Activated T-helper 1 cell treated with anti-CD3 and anti-CD28 coated beads, Interleukin-12 subunit alpha, Interleukin-12 subunit beta, Interleukin-2, Interleukin-4 antibody, amounts not matched to agents 30 ng/mL and 10 ng/mL and 1 ng/mL, durations not matched to agents 14 hours and 24 hours and 36 hours (primary cell): ENCODE measurements at places on chromosomes 12 and 14. TPM values are rescaled to one million over a fixed set of nuclear protein-coding genes. Genes with fewer than 3 reads are reported as not detected.

The KCNMB4 gene
- 0.17 and 0.80 TPM in 2 replicates for total RNA-seq

The KRT72 gene
- not detected in 2 replicates for total RNA-seq

The CCDC197 gene
- 0.13 TPM in 1 of 2 replicates, not detected in the other for total RNA-seq

The CPM gene
- total RNA-seq, result 55.0 and 61.5 TPM in 2 replicates

The STXBP6 gene
- not detected in 2 replicates for total RNA-seq

The HSPB8 gene
- total RNA-seq, result not detected in 2 replicates

DNA sequence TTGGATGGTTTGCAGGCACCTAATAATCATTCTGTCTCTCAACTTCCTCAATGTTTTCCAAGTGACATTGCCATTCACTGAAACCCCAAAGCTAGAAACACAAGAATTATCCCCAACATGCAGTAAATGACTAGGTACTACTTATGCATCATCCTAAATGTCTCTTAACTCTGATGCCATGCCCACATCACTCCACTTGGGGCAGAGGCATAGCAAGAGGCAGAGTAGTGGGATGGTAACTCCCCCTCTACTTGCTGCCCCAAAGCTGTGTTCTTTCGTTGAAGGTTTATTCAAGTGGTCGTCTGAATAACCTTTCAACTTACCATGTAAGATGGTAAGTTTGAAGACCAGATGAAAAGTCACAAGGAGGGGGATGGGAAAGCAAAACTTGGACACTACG, 77.9 kb upstream of the SOX5 start:
- H3K4me1 ChIP-seq, result no peaks in the 10 kb centered on the region
- DNase-seq, result no peak
- H3K36me3 ChIP-seq, result no peaks in the 10 kb centered on the region
- no peaks in the 10 kb centered on the region for H3K27me3 ChIP-seq
- H3K4me3 ChIP-seq, result no peak overlapping the region

DNA sequence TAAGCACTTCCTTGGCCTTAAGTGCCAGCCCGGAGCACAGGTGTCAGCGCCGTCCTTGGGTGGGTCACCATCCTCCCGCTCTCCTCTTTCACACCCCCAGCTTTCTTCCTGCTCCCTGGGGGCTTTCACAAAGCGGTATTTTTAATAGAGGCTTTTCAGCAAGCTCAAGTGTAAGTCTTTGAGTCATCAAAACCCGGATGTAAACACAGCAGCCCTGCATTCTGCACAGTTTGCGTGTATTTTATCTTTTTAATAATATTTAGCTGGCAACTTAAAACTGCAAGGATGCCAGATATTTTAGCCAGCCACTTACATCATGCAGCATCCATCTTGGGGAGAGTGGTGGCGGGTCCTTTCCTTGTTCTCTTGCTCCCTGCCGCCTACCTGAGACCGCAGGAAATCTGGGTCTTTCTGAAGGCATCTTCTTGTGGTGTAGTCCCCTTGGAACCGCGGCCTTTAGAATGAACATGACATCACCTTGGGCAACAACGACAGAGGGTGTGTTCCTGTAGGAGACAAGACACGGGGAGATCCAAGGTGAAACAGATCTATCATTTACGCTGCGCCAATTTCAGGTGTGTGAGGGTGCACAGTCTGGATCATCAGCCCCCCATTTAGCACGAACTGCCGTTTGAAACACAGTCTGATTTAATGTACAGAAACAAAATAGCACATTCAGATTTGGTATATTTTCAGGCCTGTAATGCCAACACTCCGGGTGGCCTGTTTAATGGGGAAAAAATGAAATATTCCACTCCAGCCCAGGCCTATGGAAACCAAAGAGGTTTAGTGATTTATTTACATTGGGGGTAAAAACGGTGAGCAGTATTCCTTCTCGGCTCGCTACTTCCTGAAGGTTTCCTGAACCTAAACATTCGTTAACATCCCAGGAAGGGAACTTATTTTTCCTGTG, 12.5 kb upstream of the IRF2BPL start:
- peak overlapping the region; percentile 91 for H3K27ac ChIP-seq
- DNase-seq, result peak; percentile 31
- H3K4me1 ChIP-seq, result peaks cover 80% of the 10 kb centered on the region
- no peaks in the 10 kb centered on the region for H3K36me3 ChIP-seq

- H3K4me3 ChIP-seq, result no peak overlapping the region
- DNase-seq, result no peak
- peaks cover 2% of the 10 kb centered on the region for H3K27me3 ChIP-seq
- no peaks in the 10 kb centered on the region for H3K4me1 ChIP-seq
- no peak overlapping the region for H3K27ac ChIP-seq
Measured at GRCh38 chr12:106066726-106067325, 71.9 kb downstream of the NUAK1 start.

DNA sequence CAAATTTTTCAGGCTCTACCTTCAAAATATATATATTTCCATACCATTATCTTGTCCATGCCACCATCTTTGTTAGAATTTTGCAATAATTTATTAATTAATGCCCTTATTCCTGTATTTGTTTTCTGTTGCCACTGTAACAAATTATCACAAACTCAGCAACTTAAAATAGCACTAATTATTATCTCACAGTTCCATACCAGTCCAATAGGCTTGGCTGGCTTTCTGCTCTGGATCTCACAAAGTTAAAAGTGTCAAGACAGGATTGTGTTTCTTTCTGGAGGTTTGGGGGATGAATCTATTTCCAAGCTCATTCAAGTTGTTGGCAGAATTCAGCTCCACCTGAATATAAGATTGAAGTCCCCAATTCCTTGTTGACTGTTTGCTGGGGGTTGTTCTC, 58.6 kb upstream of the SLC38A4 start:
- no peak for DNase-seq
- peaks cover 2% of the 10 kb centered on the region for H3K27me3 ChIP-seq
- H3K36me3 ChIP-seq, result no peaks in the 10 kb centered on the region
- no peak overlapping the region for H3K4me3 ChIP-seq
- no peak overlapping the region for H3K27ac ChIP-seq

DNA sequence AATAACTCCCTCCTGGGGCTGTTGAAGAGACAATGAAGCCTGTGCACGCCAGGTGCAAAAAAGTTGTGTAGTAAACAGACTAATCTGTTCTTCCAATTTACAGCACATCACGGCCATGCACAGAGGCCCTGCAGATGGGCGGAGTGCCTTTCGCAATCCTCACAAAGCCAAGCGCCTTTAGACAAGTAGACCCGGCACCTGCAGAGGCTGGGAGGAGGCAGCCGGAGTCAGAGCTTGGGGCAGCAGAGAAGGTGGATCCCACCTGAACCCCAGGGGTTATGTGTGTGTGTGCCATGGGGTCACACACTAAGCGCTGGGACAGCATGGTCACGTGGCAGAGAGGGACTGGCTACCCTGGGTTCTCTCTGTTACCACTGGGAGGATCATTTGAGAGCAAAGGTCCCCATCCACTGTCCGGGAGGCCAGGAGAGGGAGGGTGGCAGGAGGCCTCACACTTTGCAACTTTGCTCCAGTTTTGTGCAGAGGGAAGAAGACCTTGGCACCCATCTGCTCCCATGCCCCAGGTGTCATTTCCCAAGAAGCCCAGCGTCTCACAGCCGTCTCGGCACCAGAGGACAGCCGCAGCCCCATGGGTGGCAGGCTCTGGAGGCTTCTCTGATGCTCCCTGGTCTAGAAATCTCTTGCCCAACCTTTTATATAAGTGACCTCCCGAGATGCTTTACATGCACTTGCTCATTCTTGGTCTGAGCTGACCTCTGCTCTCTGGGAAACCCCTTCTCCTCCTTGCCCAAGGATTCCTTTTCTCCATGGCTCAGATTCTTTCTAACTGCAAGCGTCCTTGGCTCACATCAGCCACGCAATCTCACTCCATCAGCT, 80.0 kb upstream of the DICER1 start:
- H3K27ac ChIP-seq, result no peak overlapping the region
- H3K4me1 ChIP-seq, result no peaks in the 10 kb centered on the region
- H3K27me3 ChIP-seq, result peaks cover 9% of the 10 kb centered on the region
- DNase-seq, result no peak
- H3K36me3 ChIP-seq, result no peaks in the 10 kb centered on the region

- H3K27ac ChIP-seq, result no peak overlapping the region
- no peaks in the 10 kb centered on the region for H3K36me3 ChIP-seq
- DNase-seq, result no peak
- H3K27me3 ChIP-seq, result peaks cover 12% of the 10 kb centered on the region
Measured at GRCh38 chr12:96587691-96588090, 98.3 kb downstream of the CFAP54 start.

DNA sequence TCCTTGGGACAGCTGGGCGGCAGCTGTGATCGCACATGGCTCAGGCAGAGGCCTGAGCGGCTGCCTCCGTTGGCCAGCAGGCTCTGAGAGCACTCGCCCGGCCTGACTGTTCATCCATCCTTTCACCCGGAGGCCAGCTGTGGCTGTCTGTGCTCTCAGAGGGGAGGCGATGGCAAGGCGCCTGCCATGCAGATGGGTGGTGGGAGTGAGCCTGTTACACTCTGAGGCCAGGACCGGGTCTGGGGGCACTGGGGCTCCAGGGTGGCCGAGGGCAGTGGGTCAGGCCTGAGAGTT, 292.3 kb downstream of the TMEM121 start:
- H3K27ac ChIP-seq, result no peak overlapping the region
- no peak overlapping the region for H3K4me3 ChIP-seq
- peaks cover 32% of the 10 kb centered on the region for H3K27me3 ChIP-seq

- no peak overlapping the region for H3K4me3 ChIP-seq
- peaks cover 30% of the 10 kb centered on the region for H3K36me3 ChIP-seq
- H3K27ac ChIP-seq, result no peak overlapping the region
- no peaks in the 10 kb centered on the region for H3K4me1 ChIP-seq
- no peak for DNase-seq
Measured at GRCh38 chr12:56351325-56351724, 8.6 kb downstream of the STAT2 start.

DNA sequence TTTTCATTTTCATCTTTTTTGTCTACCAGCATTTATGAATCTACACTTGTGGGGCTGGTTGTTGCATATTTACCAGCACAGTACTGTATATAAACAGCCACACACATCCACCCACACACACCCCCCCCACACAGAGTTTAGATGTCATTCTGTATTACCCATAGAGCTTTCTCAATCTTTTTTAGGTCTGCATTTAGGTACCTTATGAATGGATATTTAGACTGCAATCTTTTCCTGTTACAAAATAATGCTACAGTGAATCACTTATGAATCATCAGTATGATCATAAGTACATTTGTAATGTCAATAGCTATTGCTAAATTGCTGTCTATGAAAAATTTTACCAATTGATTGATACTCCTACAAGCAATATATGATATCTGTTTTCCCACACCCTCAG, 67.3 kb upstream of the STK38L start:
- H3K4me1 ChIP-seq, result peaks cover 47% of the 10 kb centered on the region
- peaks cover 1% of the 10 kb centered on the region for H3K27me3 ChIP-seq
- peak overlapping the region; percentile 64 for H3K27ac ChIP-seq
- peak overlapping the region; percentile 43 for H3K4me3 ChIP-seq
- DNase-seq, result no peak

GRCh38 chr12:115308918-115309317, 624.9 kb upstream of the TBX3 start:
- no peak for DNase-seq
- H3K27me3 ChIP-seq, result no peaks in the 10 kb centered on the region
- H3K4me1 ChIP-seq, result no peaks in the 10 kb centered on the region
- no peaks in the 10 kb centered on the region for H3K36me3 ChIP-seq

DNA sequence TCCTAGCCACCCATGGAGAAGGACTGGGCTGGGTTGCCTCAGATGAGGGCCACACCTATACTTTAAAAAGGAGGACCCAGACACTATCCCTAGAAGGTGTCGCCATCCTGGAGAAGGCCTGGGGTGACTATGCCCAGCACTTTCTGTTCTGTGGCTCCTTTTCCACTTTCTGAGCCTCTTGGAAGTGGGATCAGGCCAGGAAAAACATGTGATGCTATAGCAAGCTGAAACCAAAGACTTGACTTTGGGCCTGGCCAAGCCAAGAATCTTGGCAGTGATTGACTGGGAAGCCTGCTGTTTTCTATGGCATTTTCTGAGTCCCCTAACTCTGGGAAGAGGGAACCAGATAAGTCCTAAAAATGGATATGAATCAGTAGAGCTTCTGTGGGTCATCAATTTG, 332.3 kb downstream of the ZFP36L1 start:
- no peak for DNase-seq
- H3K27ac ChIP-seq, result no peak overlapping the region
- no peak overlapping the region for H3K4me3 ChIP-seq

DNA sequence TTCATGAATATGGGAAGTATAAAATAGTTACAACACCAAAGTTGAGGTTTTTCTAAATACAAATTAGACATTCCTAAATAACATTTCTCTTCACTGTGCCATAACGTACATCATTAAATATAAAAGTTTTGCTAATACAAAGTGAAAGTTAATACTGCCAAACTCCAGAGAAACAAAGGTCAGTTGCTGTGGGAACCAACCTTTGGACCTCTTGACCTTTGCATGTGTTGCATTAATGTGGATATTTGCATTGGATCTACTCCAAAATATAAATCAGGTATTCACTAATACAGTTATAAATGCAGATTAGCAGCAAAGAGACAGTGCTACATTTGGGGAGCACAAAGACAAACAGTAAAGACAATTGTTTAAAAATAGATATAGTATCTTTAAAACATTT, 366.0 kb upstream of the USP15 start:
- no peak for DNase-seq
- H3K27me3 ChIP-seq, result peaks cover 2% of the 10 kb centered on the region
- H3K4me3 ChIP-seq, result no peak overlapping the region
- H3K4me1 ChIP-seq, result no peaks in the 10 kb centered on the region
- H3K36me3 ChIP-seq, result no peaks in the 10 kb centered on the region

DNA sequence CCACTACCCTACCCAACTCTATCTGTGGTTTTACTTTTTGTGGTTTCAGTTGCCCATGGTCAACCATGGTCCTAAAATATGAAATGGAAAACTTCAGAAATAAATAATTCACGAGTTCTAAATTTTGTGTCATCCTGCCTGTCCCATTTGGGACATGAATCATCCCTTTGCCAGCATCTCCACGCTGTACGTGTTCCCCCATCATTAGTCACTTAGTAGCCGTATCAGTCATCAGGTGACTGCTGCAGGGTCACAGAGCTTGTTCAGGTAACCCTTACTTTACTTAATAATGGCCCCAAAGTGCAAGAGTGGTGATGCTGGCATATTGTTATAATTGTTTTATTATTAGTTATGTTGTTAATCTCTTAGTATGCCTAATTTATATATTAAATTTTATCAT, 209.9 kb downstream of the ITPR2 start:
- peaks cover 29% of the 10 kb centered on the region for H3K36me3 ChIP-seq
- no peak for DNase-seq
- H3K27ac ChIP-seq, result no peak overlapping the region
- no peaks in the 10 kb centered on the region for H3K27me3 ChIP-seq
- H3K4me1 ChIP-seq, result peaks cover 16% of the 10 kb centered on the region

GRCh38 chr14:102487204-102487577, 22.4 kb downstream of the ANKRD9 start:
- no peak overlapping the region for H3K27ac ChIP-seq
- H3K4me3 ChIP-seq, result no peak overlapping the region
- H3K27me3 ChIP-seq, result no peaks in the 10 kb centered on the region
- no peaks in the 10 kb centered on the region for H3K4me1 ChIP-seq
- H3K36me3 ChIP-seq, result peaks cover 3% of the 10 kb centered on the region
